ENCODE measurements at places on chromosomes 16 and 17.
A peak's percentile ranks its signal among the peaks of the same experiment; 100 is the strongest.

DNA sequence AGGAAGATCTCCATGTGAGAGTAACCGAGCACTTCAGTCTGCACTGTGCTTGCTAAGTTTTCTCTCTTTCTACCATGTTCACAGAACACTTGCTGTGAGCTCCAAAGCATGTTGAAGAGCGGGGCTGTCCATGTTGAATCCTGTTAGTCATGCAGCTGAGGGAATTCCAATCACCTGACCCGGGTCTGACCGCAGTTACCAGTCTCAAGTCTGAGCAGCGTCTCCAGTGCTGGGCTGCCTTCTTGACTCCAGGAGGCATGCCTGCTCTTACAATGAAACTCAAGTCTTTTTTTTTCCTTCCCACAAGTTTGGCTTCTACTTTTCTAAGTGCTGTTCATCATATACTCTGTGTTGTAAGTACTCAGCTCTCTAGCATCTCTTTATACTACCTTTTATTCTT, 44.3 kb downstream of the HOXB1 start:
- peak; percentile 97 for DNase-seq

GRCh38 chr17:64571746-64572145, 65.0 kb downstream of the CEP95 start:
- peak; percentile 42 for DNase-seq

GRCh38 chr17:72501404-72502370, 380.9 kb downstream of the SOX9 start:
- peak; percentile 43 for DNase-seq

DNA sequence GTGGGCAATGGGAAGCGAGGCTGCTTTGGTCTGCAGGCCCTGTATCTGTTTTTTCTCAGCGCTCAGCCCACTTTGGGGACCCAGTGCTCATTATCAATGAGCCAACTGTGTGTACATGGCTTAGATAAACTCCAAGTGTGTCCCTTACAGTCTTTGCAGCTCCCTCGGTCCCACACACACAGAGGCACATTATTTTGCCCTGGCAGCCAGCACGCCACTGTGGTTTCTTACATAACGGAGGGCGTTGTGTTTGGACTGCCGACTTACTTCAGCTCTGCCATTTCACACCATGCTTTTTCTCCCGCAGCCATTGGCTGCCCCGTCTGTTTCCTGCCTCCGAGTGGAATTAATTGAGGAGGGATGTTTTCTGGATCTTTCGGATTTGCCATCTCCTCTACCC, 56.5 kb upstream of the CLEC18A start:
- DNase-seq, result no peak

DNA sequence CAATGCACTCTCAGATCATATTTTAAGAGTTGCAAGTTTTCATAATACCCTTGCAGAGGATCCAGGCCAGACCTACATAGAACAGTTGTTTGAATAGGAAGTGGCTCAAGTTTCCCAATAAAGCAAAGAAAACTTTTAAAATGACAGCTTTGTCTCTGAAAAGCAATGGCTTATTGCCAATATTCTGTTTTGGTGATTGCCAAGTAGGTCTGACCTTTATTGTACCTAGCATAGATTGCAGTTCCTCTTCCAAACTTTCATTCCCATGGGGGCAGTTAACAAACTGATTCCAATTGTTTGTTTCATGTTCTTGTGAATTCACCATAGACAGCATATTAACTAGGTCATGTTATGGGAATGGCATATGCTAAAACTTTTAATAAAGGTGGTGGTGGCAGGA, 664.6 kb upstream of the CA10 start:
- no peak for DNase-seq

- no peak for DNase-seq
Observed at GRCh38 chr17:27628376-27628775, 2.6 kb upstream of the LGALS9 start.

GRCh38 chr17:3557768-3558583, at the start of gene TRPV3:
Gene TRPV3, minus strand, starts transcription at chr17:3557812. Its CDS starts 2,962 bp downstream, at chr17:3554850.
- DNase-seq, result peak; percentile 72

DNA sequence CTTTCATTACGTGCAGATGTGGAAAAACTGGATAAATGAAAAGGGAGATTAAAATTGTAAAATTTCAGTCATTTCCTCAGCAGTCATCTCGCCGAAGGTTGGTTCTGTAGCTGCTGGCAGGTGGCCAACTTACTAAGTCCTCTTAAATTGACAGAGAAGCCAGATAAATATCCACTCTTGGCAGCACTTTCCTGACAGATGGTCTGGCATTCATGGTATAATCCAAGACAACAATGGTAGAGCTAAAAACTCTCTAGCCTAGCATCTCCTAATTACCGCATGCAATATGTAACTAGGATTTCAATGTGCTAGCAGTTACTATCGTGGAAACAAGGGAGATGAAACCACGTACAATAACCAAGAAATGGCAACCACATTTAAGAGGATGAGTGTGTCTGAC, 306.3 kb downstream of the CNTNAP4 start:
- peak; percentile 4 for DNase-seq

DNA sequence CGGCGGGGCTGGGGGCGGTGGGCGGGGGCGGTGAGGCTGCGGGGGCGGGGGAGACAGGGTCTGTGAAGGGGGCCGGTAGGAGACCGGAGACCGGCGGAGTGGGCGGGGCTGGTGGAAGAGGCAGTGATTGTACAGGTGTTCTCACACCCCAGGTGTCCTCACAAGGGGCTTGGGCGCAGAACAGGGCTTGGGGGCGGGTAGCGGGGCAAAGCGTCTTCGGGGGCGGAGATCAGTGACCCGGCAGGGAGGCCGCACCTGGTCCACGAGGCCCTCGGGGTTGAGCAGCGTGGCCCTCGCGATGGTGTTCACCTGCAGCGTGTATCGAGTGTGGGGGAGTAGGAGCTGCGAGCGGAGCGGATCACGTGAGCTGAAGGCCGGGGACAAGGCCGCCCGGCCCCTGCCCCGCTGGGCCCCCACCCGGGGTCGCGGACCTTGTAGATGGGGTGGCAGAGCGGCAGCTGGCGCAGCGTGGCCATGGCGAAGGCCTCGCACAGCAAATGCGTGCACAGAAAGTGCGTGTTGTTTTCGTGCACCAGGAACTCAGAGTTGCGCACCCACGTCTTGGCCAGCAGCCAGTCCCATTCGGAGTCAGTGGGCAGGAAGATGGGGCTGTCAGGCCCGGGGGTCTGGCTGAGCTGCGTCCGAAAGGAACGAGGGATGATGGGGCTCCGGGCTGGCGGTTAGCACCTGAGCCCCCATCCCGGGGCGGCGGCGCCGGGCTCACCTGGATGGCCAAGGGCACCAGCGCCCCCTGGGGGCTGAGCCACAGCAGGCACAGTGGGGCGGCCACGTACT, 8.5 kb downstream of the ALOXE3 start:
- DNase-seq, result peak; percentile 61

DNA sequence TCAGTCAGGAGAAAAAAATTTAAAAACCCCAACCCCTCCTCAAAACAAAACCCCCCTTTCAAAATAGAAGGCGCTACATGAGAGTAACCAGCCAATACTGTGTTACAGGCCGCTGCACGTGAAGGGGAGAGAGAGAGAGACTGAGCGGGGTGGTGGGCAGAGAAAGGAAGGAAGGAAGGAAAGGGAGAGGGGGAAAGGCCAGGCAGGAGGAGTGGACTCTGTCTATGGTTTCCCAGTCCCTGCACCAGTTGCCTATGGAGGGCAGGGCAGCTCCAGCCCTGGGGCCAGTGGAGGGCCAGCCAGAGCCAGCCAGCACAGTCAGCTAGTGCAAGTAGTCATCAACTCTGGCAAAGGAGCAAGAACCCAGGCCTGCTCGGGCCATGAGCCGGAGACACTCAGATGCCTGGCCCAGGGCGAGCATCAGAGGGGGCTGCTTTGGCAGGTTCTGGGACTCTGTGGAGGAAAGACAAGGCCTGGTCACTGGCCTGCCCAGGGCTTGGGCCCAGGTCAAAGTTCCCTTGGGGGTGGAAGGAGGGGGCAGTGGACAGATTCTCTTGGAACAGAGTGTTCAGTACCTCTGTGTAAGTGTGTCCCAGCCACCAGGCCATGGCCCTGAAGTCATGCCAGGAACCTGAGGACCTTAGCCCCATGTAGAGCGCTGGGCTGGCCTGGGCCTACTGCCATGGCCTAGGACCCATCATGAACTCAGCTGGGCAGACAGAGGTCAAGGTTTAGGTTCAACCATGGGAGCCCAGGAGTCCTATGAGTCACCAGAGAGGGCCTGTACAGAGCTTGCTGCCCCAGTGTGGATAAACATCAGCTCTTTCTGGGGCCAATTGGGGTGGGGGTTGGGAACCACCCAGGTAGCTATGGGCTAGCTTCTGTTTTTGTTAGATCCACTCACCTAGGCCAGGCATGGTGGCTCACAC, 7.3 kb upstream of the GFOD2 start:
- peak; percentile 62 for DNase-seq

GRCh38 chr17:64133546-64134215, 3.7 kb upstream of the ERN1 start:
- peak; percentile 79 for DNase-seq

DNA sequence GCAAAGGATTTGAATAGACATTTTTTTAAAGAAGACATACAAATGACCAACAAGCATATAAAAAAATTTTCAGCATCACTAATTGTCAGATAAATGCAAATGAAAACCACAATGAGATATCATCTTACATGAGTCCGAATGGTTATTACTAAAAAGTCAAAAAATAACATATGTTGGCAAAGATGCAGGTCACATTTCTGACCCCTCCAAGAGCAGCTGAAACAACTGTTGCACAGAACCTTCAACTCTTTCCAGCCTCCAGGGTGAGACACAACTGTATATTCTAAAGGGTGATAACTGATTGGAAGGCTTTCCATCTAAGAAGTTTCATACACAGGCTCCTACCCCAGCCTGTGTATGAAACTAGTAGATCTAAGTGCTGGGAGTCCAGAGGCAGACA, 51.9 kb downstream of the SLFN5 start:
- no peak for DNase-seq

DNA sequence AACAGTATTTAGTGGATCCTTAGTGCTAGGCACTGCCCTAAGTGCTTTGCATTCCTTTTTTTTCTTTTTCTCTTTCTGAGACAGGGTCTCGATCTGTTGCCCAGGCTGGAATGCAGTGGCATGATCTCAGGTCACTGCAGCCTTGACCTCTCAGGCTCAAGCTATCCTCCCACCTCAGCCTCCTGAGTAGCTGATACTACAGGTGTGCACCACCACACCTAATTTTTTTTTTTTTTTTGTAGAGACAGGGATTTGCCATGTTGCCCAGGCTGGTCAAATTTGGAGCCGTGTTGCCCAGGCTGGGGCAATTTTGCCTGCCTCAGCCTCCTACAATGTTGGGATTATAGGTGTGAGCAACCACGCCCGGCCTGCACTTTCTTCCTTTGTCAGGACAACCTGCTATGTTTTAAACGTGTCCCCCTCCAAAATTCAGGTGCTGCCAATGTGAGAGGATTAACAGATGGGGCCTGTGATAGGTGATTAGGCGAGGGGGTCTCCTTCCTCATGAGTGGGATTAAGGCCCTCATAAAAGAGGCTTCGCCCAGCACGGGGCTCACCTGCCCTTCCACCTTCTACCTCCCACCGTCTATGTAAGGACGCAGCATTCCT, 5.4 kb downstream of the NQO1 start:
- no peak for DNase-seq

DNA sequence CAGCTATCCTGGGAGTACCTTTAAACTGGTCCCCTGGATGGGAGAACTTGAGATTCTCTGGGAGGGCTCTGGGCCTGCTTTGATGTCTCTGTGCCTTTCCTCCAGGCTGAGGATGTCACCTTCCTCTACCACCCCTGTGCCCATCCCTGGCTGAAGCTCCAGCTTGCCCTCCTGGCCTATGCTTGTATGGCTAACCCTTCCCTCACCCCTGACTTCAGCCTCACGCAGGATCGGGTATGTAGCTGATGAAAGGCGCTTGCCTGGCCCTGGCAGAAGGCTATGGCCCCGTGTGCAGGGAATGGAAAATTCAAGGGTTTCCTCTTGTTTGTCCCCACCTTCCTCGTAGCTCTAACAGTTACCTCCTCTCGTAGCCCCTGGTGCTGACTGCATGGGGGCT, 3.0 kb downstream of the TP53I13 start:
- DNase-seq, result no peak

- peak; percentile 77 for DNase-seq
Observed at GRCh38 chr16:30053376-30054015, 12.1 kb upstream of the ALDOA start.

DNA sequence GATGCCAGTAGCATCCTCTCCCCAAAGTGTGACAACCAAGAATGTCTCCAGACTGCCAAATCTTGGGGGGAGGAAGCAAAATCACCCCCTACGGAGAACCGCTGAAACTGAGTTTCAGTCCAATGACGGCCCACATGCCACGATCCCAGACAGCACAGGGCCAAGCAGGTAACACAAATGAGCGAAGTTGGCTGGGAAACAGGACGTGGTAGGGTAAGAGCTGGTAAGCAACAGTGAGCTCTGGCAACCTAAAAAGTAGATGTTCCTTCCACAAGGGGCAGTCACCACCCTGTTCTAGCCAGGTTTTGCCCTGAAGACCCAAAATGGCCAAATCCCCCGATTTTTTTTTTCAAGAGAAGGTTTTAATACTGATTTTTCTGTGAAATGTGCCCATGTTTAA, 25.4 kb downstream of the ZFHX3 start:
- no peak for DNase-seq

GRCh38 chr17:56064506-56064905, 88.8 kb upstream of the ANKFN1 start:
- DNase-seq, result no peak

DNA sequence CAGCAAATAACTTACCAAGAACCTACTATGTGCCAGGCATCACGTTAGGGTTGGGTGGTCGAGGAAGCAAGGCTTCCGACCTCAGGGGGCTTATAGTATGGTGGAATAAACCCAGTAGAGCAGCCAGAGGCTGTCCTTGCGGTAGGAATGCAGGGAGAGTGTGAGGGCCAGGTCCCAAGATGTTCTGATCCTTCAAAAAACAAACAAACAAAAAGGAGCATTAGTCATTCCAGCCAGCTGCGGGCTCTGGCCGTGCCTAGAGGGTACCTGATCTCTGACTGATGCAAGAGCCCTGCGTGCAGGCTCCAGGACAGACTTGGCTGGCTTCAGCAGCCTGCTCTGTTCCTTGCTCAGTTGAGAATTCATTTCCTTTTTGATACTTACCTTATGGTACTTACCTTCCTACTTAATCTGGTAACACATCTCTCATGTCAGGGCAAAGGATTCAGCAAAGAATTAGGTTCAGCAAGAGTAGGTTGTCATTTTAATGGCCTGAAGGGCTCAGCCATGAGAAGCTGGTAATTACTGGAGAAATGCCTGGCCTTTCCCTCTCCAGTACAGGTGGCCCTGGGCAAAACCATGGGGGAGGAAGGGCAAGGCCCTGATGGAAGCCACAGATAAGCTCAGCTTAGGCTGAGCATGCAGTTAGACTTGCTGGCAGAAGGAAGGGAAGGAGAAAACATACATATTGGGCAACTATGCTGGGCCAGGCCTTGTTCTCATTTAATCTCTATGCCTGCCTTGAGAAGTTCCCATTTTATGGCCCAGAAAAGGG, 18.4 kb downstream of the CYB5D2 start:
- peak; percentile 73 for DNase-seq

- DNase-seq, result peak; percentile 43
Observed at GRCh38 chr17:12667299-12667958, 1.7 kb downstream of the MYOCD start.

GRCh38 chr17:58470356-58470755, 17.9 kb downstream of the HSF5 start:
- no peak for DNase-seq

DNA sequence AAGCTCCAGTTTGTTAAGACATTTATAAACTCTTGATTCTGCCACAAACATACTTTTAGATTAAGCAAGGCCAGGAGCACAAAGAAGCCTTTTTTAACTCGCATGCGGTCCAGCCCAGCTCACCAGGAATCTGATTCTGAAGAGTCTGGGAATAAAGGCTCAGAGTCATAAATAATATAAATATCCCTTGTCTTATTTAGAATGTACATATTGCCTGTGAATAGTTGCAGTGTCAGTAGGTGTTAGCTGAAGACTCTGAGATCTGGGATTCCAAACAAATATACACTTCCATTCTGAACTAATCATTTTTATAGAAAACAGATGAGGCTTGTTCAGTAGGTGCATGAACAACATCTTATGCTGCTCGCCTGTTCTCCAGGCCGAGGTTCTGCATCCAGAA, 59.1 kb upstream of the ELAC2 start:
- peak; percentile 48 for DNase-seq

Measured in GM23248 (cell line).